Stimulated activated CD4-positive, alpha-beta T cell treated with anti-CD3 and anti-CD28 coated beads, Interleukin-4, amount 100 ng/mL, for 24 hours (primary cell): ENCODE measurements at places on chromosomes 1 and 21.

DNA sequence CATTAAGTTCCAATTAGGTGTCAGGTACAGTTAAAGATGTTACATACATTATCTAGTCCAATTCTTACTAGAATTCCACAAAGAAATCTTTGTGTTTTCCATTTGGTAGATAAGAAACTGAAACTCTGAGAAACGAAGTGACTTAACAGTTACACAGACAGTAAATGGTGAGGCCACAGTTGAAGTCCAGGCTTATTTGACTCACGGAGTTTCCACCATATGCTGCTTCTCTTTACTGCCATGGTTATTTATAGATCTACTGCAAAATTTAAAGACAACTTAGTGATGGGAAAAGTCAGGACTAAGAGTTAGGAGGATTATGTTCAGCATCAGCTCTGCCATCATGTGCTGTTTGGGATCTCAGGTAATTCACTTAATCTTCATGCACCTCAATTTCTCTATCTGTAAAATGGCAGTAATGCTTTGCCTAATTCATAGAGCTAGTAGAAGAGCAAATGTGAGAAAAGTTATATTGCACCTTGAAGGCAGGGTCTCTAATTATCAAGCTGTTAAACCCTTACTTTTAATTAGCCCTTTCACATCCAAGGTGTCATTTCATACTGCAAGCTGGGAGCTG is 26.2 kb upstream of the SAMSN1 start:
- no peak for DNase-seq

- DNase-seq, result no peak
Measured at GRCh38 chr1:153626904-153627714, at the start of gene S100A13. S100A13 (minus strand) TSS chr1:153627505; CDS start chr1:153626472, 1,033 bp downstream.

DNA sequence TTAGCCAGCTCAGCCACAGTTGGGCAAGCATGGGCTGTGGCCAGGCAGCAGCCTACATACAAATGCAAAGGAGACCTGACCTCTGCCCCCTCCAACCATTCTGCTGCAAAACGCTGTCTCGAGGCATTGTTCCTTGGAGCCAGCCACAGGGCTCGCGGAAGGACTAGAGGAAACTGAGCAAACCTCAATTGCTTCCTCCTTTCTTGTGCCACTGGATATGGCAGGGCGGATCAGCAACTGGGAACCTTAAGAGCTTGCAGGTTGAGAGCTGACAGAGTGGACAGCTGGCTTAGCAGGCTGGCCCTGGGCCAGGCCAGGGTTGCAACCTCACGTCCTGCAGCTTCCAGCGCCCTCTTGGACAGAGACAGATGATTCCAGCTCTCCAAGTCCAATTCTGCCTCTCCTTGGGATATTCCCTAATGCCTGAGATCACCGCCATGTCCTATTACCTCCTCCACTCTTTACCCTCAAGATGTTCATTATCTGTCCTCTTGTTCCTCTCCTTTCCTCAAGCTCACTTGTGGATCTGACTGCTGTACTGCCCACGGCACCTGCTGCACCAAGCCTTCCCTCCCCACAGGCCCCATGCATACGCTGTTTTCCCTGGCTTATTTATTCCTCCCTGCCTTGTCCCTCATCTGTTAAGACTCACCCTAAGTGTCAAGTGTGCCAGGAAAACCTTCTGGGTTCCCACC is 67.5 kb downstream of the SDC3 start:
- no peak for DNase-seq

GRCh38 chr1:70387507-70387906 is 23.6 kb upstream of the CTH start:
- no peak for DNase-seq

- no peak for DNase-seq
Measured at GRCh38 chr1:12595757-12596006, 22.3 kb downstream of the DHRS3 start.

DNA sequence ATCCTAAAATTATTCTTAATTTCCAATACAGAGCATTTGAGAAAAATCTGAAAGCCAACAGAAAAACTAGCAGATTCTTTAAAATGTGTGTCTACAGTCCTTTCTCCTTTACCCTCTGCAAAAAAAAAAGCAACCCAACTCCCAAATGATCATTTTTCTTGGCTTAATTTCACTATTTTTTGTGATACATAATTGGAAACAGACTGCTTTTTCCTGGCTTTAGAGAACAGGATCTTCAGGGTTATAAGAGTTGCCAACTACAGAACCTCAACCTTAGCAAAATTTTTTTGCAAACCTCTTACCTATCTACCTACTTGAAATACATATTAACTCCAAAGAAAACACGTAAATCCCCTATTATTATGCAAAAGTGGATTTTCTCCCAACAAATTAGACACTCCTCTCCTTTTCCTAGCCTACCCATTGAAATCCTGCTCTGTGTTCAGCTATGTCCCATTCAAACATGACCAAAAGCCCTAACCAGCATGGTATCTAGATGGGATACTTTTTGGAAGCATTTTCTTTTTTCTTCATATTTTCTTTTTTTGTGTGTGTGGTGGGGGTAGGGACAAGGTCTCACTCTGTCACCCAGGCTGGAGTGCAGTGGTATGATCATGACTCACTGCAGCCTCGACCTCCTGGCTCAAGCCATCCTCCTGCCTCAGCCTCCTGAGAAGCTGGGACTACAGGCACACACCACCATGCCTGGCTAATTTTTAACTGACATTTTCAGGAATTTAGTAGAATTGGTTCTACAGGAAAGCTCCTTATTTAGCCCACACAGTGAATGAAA is 9.0 kb downstream of the TGFBR3 start:
- no peak for DNase-seq

DNA sequence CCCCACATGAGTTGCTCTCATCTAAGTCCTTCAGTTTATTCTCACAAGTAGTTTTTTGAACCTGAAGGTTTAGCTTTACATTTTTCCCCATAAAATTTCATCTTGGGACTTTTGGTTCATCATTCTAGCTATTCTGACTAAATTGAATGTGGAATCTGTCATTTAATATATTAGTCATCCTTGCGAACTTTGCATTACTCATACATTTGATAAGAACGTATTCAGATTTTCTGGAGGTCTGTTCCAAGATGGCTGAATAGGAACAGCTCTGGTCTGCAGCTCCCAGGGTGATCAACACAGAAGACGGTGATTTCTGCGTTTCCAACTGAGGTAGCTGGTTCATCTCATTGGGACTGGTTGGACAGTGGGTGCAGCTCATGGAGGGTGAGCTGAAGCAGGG is 59.8 kb upstream of the CSF1 start:
- no peak for DNase-seq

DNA sequence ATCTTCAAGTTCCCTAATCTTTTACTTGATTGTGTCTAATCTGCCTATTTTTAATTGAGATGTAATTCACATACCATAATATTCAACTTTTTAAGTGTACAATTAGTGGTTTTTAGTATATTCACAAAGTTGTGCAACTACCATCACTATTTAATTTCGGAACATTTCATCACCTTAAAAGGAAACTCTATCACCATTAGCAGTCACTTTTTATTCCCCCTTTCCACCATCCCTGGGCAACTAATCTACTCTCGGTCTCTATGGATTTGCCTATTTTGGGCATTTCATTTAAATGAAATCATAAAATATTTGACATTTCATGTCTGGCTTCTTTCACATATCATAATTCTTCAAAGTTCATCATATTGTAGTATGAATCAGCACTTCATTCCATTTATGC is 30.6 kb upstream of the HYI start:
- no peak for DNase-seq

- no peak for DNase-seq
Measured at GRCh38 chr1:219153723-219154122, 20.0 kb upstream of the LYPLAL1 start.

GRCh38 chr1:183417772-183418491 is at the start of gene NMNAT2:
NMNAT2 (minus strand) TSS chr1:183418380; CDS start chr1:183418267, 113 bp downstream.
- DNase-seq, result no peak

GRCh38 chr1:21536218-21536617 is 27.0 kb downstream of the ALPL start:
- DNase-seq, result no peak

DNA sequence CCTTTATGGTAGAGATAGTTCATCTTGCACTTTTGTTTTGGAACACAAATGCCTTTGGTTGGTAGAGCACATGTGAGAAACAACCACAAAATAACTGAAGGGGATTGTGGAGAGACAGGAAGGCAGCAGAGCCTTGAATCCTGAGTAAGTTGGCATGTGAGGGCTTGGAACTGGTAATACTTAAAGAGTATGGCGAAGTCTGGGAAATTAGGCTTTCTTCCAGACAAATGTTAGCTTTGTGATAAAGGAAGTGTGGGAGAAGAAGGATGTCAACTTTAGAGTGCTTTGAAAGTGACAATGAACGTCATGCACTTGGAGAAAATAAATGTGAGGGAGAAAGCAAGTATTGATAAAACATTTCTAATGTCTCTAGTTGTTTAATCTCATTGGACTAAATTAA is 476.3 kb upstream of the ZRANB2 start:
- DNase-seq, result no peak

DNA sequence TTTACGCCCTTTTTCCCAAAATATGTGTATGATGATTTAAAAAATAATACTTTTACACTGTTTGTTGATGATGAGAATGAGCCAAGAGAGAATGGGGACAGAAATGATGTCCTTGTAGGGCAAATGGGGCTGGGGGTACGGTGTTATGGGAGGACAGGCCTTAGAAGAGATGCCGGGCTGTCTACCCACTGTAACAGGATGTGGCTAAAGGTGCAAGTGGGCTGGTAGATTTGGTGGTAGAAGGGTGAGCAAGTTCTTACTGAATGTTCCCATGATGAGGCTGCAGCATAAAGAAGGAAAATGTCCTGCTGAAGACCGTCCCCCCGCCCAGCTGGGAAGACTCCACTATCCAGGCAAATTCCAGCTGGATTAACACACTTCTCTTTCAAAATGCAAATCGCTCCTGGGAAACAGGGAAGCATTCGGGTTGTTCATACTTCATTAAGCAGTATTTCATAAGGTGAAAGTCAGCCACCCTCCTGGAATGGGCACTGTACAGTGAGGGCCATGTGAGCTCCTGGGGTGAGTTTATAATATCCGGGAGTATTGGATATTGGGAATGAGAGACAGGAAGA is 14.0 kb downstream of the GPA33 start:
- DNase-seq, result no peak

- DNase-seq, result no peak
Measured at GRCh38 chr1:98471633-98472032, 189.9 kb upstream of the SNX7 start.

- no peak for DNase-seq
Measured at GRCh38 chr1:95095833-95096217, 21.3 kb upstream of the TLCD4 start.

- no peak for DNase-seq
Measured at GRCh38 chr1:21077085-21077484, 99.6 kb downstream of the EIF4G3 start.

DNA sequence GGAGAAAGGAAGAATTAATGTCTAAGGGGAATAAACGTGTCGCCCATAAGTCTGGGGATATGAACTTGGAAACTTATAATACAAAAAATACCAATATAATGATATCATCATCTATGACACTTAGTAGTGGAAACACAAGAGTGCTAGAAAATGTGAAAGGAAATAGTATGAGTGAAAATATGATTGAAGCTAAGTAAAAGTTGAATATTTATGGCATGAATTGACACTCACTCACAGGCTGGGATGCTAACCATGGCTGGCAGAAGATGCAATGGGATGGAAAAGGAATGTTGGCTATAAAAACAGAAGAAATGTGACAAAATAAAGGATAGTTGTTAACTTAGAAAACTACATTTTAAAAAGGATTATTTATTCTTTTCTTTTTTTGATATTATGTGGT is 120.1 kb downstream of the XPR1 start:
- DNase-seq, result no peak

DNA sequence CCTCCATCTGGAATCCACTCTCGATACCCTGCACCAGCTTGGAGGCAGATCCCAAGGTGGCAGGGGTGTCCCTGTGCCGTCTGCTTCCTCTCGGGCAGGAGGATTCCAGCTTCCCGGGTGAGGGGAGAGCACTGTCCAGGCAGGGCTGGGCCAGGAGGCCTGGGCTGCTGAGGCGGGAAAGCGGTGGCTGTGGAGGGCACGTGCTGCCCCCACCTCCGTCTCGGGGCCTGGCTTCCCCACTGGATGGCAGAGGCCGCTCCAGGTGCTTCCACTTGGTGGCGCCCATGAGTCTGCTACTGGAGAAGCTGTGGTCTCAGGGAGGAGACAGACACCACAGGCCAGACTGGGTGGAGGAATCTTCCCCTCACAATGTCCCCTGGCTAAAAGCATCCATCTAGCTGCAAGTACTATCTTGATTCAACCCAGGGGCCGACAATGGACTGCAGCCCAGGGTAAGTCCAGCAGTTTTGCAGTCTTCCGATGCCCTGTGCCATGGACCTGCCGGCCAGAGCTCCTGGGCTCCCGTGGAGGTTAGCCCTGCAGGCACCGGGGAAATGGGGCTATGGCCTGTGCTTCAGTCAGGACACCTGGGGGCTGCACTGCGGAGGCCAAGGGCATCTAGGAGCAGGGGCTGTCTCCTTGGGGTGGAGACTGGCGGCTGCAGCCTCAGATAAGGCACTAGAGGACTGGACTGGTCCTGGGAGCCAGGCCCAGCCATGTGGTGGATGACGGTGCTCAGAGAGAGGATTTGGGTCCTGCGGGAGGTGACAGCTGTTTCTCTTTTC is 41.3 kb upstream of the EIF4G3 start:
- DNase-seq, result peak; percentile 48

DNA sequence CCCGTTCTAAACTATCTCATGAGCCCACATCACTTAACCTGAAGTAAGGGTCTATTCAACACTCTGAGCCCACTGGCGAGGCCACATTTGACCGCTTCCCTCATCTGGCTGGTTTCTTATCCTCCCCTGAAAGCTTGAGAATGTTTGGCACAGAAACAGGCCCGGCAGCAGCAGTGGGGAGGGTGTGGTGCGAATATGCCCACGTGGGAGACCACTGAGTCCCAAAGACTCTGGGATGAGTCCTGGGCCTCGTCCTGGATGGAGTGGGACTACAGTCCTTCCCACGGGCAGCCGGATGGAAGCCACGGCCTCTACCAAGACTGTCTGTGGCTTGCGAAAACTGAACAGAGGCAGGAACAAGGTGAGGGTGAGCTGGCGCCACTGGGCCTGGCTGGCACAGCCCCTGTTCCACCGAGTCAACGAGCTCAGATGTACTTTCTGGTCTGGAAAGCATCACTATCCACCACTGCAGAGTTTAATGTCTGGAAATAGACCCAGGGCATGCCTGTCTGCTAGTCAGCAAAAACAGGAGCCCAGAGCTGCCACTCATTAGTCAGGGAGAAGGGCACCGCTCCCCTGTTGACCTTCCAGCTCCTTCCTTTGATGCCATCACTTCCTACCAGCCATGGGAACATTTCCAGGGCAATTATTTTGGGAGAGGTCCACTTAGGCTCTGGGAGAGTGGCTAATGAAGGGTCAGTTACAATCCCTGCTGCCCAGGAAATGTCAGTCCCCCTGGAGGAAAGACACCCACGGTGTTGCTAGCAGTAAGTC is 386.6 kb downstream of the MATN1 start:
- no peak for DNase-seq

DNA sequence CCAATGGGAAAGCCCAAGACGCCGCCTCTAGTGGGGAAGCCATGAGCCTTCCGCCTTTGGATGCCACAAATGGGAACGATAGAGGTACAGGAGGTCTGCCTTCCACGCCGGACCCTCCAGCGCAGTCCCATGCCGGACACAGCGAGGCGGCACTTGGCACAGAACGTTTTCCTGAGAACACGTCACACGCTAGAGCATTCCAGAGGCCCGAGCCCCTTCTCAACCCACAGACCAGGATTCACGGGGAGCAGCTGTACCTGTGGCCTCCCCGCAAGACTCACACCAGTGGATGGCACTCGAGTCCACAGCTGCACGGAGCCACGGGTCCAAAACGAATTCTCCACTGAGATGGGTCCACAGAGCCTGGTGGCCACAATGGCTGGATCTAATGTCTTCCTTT is 31.5 kb upstream of the RIPK4 start:
- DNase-seq, result no peak
